ENCODE measurements at places on chromosomes 1 and 21.

DNA sequence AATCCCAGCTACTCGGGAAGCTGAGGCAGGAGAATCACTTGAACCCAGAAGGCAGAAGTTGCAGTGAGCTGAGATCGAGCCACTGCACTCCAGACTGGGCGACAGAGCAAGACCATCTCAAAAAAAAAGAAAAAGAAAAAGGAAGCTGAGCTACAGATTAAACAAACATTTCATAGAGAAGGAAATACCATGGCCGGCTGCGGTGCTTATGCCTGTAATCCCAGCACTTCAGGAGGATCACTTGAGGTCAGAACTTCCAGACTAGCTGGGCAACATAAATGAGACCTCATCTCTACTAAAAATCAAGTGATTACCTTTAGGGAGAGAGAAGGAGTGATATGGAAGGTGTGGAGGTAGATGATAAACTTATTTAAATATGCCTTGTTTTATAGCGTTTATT is 14.0 kb upstream of the CFAP126 start:
- DNase-seq: no peak

DNA sequence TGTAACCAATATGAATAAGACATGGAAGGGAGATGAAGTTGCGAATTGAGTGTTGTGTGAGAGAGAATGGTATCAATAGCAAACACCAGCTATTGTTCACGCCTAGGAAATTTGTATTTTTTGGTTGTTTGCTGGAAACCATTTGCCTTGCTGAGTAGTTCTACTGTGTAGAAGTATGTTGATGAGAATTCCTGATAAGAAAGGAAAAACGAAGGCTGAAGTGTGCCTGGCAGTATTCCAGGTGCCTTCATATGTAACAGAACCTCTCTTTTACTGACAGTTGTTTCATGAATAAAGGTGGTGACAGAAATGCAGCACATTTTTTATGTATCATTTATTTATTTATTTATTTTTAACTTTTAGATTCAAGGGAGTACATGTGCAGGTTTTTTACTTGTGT is 79.5 kb downstream of the SDCCAG8 start:
- no peak for DNase-seq

GRCh38 chr1:107750364-107750959 is 214.5 kb downstream of the VAV3 start:
- peak; percentile 26 for DNase-seq

GRCh38 chr1:228166170-228166936 is 749 bp downstream of the IBA57 start:
- peak; percentile 79 for DNase-seq

DNA sequence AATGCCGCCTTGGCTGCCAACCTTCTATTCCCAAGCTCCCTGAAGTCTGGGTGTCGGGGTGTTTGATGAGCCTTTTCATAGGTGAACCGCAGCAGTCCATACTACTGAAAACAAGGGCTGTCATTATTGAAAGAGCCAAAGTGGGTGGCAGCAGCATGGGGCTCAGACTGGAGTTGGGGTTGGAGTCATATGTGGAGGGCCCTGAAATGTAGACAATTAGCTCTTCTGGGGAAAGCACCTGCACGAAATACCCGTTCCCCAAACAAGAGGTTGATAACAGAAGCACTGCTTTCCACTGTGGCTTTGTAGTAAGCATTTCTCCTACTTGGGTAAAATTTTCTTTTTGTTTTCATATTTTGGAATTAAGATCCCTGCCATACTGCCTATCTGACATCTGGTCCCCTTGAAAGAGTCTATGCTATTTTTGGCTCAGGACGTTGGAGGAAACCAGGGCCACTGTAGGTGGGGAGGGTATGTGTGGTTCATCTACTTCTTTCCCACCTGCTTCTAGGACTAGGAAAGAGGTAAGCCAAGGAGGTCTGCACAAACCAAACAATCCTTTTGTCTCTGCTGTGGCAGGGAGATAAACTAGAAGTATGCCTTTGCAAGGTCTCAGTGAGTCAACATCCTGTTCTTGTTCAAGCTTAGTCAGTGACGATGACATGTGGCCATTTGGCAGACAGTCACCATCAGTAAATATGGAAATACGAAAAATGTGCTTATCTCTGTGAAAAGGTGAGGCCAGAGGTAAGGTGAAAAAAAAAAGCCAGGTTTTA is 197.0 kb upstream of the UBE2U start:
- peak; percentile 10 for DNase-seq

- peak; percentile 61 for DNase-seq
Observed at GRCh38 chr1:221478050-221478949, 263.6 kb downstream of the DUSP10 start.

GRCh38 chr21:43786807-43787440 is 2.5 kb upstream of the RRP1 start:
- no peak for DNase-seq

GRCh38 chr1:9653491-9654050 is 2.0 kb downstream of the PIK3CD start:
- no peak for DNase-seq

GRCh38 chr1:71047635-71048607 is at the start of gene PTGER3:
PTGER3 (minus strand) TSS chr1:71047816; CDS start chr1:71047577, 239 bp downstream.
- DNase-seq: peak; percentile 63

DNA sequence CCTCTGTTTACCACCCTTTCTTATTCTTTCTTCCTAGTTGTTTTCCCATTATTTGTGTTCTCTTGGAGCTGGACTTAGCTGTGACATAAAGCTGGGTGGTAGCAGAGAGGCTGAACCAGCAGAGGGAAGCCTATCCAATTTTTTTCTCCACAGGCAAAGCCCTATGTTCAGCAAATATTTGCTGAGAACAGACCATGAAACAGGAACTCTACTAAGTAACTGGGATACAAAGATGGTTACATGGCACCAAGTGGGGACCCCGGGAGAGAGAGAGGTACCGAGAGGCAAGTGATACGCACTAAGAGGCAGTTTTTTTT is 6.6 kb downstream of the CFAP141 start:
- DNase-seq: no peak

DNA sequence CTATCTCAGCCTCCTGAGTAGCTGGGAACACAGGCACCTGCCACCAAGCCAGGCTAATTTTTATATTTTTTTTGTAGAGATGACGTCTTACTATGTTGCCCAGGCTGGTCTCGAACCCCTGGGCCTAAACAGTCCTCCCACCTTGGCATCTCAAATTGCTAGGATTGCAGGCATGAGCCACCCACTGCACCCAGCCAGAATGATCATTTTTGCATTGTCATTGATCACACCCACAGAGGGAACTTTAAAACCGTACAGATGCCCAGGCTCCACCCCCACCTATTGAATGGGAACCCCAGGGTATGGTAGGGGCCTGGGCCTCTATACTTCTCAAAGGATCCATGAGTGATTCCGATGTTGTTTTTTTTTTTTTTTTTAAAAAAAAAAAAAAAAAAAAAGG is 36.7 kb downstream of the ETNK2 start:
- peak; percentile 6 for DNase-seq

- no peak for DNase-seq
Observed at GRCh38 chr1:171868217-171868803, 27.0 kb downstream of the DNM3 start.

- no peak for DNase-seq
Observed at GRCh38 chr1:2373551-2374251, 17.7 kb downstream of the MORN1 start.

DNA sequence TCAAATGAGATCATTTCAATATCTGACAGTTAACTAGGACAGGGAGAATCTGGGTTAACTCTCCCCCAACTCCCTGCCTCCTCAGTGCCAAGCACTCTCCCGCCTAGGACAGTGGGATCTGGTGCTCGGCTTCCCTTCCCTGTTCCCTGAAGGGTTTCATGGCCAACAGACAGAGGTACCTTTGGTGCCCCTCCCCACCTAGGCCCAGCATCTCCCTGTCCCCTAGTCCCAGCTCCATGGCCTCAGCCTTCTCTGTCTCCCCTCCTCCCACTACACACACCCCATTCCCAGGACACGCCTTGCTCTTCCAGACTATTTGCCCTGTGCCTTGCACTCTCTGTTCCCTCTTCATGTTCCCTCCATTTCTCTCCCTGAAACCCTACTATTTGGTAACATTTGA is 77.1 kb downstream of the CD247 start:
- no peak for DNase-seq

DNA sequence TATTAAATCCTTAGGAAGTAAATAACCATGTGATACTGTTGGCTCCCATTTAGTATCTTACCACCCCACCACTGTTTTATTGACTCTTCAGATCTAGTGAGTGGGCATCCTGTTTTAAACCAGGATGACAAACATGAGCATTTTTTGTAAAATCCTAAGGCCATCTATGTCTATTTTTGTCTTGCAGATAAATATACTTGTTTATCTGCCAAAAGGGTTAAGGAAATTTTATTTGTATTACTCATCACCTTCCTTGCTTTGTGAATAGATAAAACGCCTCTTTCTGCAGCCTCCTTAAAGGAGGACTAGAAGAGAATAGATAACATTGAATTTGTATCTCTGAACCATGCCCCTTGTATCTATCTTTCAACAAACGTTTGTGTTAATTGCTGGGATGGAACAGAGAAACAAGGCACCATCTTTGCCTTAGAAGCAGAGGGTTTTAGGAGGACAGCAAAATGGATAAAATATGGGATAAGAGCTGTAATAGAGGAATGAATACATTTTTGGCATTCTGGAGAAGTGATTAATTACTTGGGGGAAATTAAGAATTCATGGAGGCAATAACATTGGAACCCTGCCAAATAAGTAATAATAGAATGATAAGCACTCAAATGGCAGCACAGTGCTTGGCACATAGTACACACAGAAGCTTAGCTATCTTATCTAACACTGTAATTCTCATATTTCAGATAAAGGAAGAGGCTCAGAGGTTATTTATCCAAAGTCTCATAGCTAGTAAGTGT is 14.7 kb downstream of the YTHDF2 start:
- DNase-seq: no peak

All from heart left ventricle (tissue), 16 donors.